ENCODE measurements at places on chromosomes 3 and 15.
A peak's percentile ranks its signal among the peaks of the same experiment; 100 is the strongest.

GRCh38 chr3:99534951-99535704 is 103.3 kb upstream of the COL8A1 start:
- DNase-seq = no peak

DNA sequence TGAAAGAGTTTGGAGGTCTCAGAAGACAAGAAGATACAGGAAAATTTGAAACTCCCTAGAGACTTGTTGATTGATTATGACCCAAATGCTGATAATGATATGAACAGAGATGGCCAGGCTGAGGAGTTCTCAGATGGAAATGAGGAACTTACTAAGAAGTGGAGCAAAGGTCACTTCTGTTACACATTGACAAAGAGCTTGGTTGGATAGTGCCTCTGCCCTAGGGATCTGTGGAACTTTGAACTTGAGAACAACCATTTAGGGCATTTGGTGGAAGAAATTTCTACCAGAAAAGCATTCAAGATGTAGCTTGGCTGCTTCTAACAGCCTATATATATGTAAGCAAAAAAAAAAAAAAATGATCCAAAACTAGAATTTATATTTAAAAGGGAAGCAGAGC is 48.9 kb upstream of the NAALADL2 start:
- no peak for DNase-seq

- no peak for DNase-seq
Observed at GRCh38 chr3:106067711-106068110, 198.9 kb upstream of the CBLB start.

DNA sequence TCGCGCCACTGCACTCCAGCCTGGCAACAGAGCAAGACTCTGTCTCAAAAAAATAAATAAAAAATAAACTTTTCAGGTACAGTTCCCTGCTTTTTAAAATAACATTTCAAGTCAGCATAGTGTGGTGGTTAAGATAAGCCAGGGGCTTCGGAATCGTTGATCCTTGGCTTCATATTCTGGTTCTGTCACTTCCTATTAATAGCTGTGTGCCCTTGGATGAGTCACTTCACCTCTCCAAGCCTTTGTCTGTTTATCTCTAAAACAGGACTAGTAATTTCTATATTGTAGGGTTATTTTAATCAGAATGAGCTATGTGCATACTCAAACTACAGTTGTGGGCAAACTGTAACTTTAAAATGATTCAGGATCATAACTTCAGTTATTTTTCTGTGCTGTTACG is 53.8 kb upstream of the SENP5 start:
- DNase-seq = no peak

- DNase-seq = no peak
Observed at GRCh38 chr15:67185621-67186225, 68.7 kb downstream of the AAGAB start.

DNA sequence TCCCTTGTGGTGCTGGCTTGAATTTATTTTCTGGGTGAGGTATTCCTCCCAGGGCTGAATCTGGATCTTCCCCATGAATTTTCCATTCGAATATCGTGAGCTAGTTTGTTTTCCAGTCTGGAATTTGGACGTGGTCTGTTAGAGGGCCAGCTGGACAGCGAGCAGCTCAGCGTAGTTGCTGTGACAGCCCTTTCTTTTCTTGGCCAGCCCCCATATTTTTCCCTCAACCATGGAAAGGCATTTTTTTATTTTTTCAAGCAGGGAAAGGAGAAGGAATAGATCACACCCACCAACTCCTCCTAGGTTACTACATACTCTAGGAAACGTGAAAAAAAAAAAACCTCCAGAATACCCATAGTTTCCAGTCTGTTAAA is 152.0 kb downstream of the KLHL25 start:
- no peak for DNase-seq

DNA sequence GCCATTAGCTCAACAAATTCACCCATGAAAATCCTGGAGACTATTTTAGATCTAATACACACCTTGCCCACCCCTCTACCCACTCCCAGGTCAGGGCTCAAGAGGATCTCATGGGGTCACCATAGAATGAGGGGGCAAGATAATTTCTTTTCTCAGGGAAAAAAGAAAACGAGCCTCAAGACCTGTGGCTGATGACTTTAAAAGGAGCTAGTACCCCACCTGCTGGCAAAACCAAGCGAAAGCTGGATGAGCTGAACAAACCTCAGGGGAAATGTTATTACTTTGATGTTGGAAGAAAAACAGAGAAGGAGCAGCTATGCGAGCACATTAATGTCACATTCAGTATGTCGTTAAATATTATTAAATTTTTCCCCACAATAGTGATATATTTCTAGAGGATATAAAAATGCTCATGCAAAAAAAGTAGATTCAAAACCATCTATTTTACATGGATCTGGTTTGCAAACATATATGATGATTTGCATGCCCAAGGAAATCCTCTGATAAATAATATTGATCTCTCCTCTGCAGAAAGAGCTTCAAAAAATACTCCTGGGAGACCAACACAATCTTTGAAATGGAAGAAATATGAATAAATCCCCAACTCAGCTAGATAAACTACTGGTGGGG is 37.7 kb downstream of the PLD1 start:
- peak; percentile 1 for DNase-seq

GRCh38 chr3:10352146-10352911 is 31.4 kb upstream of the SEC13 start:
- no peak for DNase-seq

DNA sequence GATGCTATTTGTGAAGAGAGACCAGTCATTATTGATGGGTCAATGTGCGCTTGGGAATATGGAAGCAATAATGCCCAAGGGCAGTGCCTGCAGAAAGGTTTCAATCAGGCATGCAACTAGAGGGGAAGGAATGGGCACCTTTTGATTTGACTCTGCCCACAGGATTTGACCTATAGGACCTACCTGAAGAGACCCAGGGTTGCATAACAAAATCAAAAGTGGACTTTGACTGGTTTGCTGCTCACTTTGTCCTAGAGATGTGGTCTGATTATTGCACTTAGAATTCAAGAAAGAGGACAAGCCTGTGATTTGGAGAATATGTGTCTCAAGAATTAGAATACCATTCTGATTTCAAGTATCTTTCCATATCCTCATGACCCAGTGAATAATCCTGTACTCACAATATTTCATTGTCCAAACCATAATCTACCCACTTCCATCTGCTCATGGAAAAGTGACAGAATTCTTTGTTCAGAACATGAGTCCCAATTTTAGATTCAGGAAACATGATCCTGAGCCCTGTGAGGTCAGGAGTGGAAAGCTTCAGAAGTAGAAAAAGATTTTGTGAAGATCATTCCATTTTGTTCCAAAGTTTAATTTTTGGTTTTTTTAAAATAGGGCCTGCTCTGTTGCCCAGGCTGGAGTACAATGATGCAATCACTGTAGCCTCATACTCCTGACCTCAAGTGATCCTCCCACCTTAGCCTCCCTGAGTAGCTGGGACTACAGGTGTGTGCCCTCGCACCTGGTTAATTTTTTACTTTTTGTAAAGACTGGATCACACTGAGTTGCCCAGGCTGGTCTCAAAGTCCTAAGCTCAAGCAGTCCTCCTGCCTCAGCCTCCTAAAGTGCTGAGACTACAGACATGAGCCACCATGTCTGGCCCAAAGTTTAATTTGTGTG is 151.3 kb upstream of the NR2E3 start:
- no peak for DNase-seq

- no peak for DNase-seq
Observed at GRCh38 chr15:93109336-93110102, 20.5 kb upstream of the RGMA start.

GRCh38 chr15:76451540-76451939 is 115.0 kb downstream of the ISL2 start:
- DNase-seq = no peak

GRCh38 chr3:33364531-33365128 is 75.6 kb downstream of the UBP1 start:
- DNase-seq = no peak

- no peak for DNase-seq
Observed at GRCh38 chr3:70273492-70273891, 38.9 kb downstream of the MDFIC2 start.

DNA sequence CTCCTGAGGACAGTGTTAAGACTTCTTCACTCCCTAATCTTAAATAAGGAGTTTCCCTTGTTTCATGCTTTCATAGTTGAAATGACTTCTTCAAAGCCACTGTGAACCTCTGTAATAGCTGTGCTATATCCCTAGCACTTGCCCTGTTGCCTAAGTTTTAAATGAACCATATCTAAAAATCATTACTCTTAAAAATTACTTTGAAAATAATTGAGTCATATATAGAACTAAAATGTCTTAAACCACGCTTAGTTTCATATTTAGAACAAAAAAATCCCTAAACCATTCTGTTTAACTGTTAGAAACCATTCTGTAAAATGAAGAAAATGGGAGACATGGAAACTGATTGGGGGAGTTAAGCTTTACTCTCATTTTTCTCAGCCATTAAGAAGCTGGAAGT is 29.8 kb downstream of the DNAJC19 start:
- DNase-seq = no peak

DNA sequence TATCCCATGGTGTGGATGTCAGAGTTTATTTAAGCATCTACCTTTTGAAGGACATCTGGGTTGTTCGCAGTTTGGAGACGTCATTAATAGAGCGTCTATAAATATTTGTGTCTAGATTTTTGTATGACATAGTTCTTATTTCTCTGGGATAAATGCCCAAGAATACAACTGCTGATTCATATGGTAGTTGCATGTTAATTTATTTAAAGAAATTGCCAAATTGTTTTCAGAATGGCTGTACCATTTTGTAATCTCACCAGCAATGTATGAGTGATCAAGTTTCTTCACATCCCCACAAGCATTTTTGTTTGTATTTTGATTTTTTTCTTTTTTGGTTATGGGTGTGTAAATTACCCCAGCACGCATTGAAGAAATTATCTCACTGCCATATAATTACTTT is 656.9 kb downstream of the NTRK3 start:
- no peak for DNase-seq

- DNase-seq = no peak
Observed at GRCh38 chr3:196994056-196994455, 25.4 kb upstream of the PIGZ start.

DNA sequence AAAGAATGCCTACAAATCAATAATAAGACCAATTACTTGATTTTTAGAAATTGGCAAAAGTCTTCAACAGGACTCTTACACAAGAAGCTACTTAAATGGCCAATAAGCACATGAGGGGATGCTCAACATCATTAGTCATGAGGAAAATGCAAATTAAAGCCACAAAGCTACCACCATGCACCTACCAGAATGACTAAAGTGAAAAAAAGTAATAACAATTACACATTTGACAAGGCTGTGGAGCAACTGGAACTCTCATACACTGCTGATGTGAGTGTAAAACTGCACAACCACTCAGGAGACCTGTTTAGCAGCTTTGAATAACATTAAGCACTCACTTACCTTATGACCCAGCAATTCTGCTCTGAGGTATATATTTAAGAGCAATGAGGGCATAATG is 68.4 kb downstream of the PPCDC start:
- DNase-seq = no peak

GRCh38 chr3:138359919-138360868 is 11.8 kb downstream of the MRAS start:
- DNase-seq = no peak

DNA sequence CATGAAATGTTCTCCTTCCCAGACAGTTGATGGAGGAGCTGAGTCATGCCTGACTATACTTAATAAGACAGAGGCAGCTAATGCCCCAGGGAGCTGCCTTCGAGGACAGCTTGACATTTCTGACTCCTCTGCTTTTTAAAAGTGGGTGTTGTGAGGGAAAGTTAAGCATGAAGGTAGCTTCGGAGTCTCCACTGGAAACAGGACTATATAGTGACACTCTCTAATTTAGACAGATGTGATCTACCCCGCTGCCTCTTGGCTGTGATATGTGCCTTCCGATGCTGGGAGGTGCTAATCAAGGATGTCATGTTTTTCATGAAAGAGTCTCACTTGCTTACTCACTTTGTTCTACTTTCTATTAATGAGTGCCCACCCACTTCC is 72.7 kb downstream of the IL1RAP start:
- no peak for DNase-seq

DNA sequence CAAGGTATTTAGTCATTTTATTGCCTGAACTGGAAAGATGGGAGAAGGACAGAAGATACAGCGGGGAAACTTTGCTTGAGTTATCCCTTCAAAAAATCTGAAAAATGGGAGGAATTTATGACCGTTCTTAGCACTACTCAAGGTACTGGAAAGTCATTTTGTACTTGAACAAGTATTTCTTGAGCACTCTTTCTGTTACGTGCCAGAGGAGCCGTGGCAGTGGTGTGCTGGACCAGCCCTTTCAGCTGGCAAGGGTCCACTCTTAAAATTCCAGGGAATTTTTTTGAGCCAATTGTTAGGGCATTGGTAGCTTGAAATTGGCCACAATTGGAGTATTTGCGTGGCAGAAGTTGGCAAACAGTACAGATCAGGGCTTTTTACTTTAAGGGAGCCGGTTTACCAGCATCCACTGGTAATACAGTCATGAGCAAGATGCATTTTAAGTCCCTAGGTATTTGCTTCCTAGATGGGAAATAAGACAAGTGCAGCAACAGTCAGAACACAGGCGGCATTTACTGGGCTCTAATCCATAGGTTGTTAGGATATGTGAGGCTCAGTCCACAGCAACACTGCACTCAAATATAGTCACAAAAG is 145.9 kb upstream of the ST8SIA2 start:
- no peak for DNase-seq

- DNase-seq = no peak
Observed at GRCh38 chr15:100949691-100950090, 30.5 kb downstream of the LRRK1 start.

DNA sequence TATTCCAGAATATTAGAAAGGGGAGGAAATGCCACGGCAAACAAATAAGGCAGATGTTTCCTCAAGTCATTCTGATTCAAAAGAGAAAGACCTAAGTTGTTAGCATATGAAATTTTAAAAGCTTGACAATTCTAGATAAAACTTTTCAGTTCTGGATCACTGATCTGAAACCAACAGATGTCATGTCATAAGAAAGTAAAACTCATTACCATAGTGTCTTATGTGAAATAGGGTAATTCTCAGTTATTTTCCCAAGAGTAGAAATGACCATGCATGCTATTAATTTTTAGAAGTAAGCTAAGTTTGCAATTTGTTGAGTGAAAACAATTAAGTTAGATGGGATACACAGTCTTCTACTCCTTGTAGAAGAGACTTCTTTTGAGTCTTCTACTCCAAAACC is 630.3 kb downstream of the NAALADL2 start:
- no peak for DNase-seq

- no peak for DNase-seq
Observed at GRCh38 chr3:48088056-48088748, 72.0 kb upstream of the MAP4 start.

GRCh38 chr3:77915336-77915735 is 875.4 kb downstream of the ROBO2 start:
- DNase-seq = no peak

Measured in activated CD8-positive, alpha-beta memory T cell treated with anti-CD3 and anti-CD28 coated beads for 1 hour (primary cell).